ENCODE measurements at places on chromosomes 6 and 20. TPM values are rescaled to one million over a fixed set of nuclear protein-coding genes. Genes with fewer than 3 reads are reported as not detected.

DNA sequence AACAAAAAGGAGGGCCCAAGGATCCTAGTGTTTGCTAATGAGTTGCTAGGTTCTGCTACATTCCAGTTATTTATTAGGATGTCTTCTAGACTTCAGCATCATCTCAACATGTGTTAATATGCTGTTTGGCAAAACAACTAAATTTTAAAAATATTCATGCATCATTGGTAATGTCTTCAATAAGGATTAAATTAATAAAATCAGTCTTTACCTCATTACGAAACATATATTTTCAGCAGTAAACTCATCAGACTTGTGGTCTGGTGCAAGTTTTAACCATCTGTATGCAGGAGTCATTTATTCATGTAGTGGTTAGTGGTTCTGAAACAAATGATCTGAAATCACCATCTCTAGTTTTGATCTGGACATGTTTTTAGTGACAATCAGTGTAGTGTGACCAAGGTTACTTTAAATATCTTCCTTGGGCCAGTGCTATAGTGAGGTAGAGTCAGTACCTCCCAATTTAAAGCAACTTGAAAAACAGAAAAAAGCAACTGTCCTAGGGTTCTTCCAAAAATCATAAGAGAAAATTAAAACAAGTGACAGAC lies 85.0 kb upstream of the KCNK16 start:
- H3K4me1 ChIP-seq = no peaks in the 10 kb centered on the region
- no peaks in the 10 kb centered on the region for H3K36me3 ChIP-seq
- no peaks in the 10 kb centered on the region for H3K27me3 ChIP-seq

- no peak for DNase-seq
- H3K36me3 ChIP-seq = no peaks in the 10 kb centered on the region
- no peaks in the 10 kb centered on the region for H3K4me1 ChIP-seq
- no peak overlapping the region for H3K4me3 ChIP-seq
- H3K27me3 ChIP-seq = no peaks in the 10 kb centered on the region
These were observed 48.5 kb upstream of the HACE1 start for GRCh38 chr6:104908031-104908887.

DNA sequence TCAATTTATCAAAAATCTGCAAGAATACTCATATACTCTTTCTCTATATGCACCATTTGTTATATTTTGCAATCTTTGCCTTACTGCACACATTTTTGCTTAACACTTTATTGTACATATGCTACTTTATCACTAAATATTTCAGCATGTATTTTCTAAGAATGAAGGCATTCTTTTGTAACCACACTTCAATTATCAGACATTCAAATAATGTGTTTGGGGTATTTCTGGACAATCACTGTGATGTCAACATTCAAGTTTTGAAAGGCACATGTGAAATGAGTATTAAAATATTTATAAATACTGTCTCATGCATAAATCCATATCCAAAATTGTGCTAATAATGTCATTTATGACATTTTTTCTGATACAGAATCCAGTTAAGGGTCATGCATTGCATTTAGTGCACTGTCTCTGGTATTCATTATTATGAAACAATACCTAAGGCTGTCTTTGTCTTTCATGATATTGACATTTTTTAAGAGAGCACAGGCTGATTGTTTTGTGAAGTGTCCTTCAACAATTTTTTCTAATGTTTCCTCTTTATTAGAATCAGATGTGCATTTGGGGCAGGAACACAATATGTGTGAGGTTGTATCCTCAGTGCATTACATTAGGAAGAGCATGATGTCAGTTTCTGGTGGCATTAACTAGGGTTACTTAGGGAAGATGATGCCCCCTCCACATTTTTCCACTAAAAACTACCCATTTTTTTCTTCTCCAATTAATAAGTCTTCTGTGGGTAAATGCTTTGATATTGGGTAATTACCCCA lies 105.7 kb downstream of the MTFR2 start:
- no peaks in the 10 kb centered on the region for H3K27me3 ChIP-seq
- no peaks in the 10 kb centered on the region for H3K4me1 ChIP-seq
- H3K36me3 ChIP-seq = no peaks in the 10 kb centered on the region
- no peak for DNase-seq
- H3K4me3 ChIP-seq = no peak overlapping the region
- no peak overlapping the region for H3K27ac ChIP-seq

DNA sequence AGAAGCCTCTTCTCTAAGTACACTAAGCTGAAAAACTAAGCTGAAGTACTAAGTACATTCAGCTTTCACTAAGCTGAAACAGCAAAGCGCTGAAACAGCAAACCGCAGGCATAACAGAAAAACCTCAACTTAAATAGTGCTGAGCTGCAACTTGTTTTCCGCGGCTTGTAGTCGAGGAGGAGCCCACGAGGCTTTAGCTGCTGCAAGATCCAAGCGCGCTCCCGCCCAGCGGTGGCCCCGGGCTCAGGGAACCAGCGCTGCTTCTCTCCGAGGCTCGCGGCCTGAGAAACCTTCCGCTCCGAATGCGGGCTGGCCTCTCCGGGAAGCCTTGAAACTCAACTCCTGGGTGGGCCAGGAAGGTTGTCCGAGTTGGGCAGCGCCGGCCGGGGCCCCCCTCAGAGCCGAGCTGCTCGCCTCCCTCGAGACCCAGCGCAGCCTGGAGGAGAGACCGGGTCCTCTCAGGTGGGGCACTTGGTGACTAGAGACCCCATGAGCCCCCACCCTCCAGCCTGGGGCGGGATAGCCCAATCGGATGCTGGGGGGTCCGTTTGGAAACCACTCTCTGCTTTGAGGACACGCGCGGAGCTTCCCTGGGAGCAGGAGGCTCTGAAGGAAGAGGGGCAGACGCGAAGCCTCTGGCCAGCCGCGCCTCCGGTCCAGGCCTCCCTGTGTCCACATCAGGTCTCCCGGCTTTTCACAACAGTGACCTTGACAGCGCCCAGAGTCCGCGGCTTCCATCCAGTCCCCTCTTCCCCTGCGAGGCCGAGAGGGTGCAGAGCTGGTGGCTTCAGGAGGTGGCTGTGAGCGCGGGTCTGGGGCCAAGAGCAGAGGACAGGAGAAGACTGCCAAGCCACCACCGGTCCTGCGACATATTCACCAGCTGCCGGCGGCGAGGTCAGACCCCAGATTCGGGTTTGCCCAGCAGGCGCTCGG lies 38.1 kb upstream of the HLA-E start:
- H3K36me3 ChIP-seq = no peaks in the 10 kb centered on the region
- no peaks in the 10 kb centered on the region for H3K4me1 ChIP-seq
- peaks cover 22% of the 10 kb centered on the region for H3K27me3 ChIP-seq
- no peak overlapping the region for H3K27ac ChIP-seq

- H3K4me1 ChIP-seq = peaks cover 11% of the 10 kb centered on the region
- DNase-seq = no peak
- H3K36me3 ChIP-seq = no peaks in the 10 kb centered on the region
- peak overlapping the region; percentile 59 for H3K4me3 ChIP-seq
- H3K27ac ChIP-seq = peak overlapping the region; percentile 77
These were observed 53.4 kb downstream of the MRPL14 start for GRCh38 chr6:44073612-44074438.

The HLA-DQA1 gene
- 1.5 TPM for total RNA-seq

DNA sequence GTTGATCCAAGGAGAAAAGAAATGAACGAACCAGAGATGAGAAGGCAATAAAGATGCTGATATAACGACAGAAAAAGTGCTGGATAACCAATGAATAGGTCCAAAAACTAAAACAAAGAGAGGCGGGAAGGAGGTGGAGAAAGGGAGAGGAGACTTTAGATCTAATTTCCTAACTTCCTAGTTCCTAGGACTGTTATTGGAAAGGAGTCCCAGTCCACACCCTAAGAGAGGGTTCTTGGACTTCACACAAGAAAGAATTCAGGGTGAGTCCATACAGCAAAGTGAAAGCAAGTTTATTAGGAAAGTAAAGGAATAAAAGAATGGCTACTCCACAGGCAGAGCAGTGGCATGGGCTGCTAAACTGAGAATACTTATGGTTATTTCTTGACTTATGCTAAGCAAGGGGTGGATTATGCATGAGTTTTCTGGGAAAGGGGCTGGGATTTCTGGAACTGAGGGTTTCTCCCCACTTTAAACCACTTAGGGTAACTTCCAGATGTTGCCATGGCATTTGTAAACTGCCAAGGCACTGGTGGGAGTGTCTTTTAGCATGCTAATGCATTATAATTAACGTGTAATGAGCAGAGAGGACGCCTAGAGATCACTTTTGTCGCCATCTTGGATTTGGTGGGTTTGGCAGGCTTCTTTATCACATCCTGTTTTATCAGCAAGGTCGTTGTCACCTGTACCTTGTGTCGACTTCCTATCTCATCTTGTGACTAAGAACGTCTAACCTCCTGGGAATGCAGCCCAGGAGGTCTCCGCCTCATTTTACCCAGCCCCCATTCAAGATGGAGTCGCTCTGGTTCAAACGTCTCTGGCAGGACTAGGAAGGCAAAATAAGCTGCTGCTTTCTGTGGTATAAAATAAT lies 60.9 kb upstream of the RBM24 start:
- no peak for DNase-seq
- no peaks in the 10 kb centered on the region for H3K27me3 ChIP-seq
- H3K36me3 ChIP-seq = no peaks in the 10 kb centered on the region
- no peak overlapping the region for H3K27ac ChIP-seq
- H3K4me1 ChIP-seq = no peaks in the 10 kb centered on the region

DNA sequence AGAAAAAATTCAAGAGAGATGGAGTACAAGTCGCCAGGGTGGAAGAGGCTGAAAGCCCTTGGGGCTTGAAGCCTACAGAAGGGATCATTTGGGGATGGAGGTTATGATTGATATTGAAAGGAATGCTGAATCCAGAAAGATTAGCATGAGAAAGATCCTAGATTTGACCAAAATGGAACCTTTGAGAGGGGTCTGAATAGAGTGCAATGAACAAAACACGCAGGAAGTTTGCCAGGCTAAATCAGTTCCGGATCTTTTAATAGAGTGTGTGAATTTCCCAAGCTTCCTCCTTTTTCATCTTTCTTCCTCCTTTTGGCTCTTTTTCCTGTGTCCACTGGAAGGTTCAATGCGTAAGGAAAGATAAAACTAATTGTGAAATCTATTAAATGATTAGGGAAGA lies 15.3 kb downstream of the IPCEF1 start:
- no peaks in the 10 kb centered on the region for H3K27me3 ChIP-seq
- no peaks in the 10 kb centered on the region for H3K4me1 ChIP-seq
- H3K4me3 ChIP-seq = no peak overlapping the region
- DNase-seq = no peak
- no peak overlapping the region for H3K27ac ChIP-seq
- no peaks in the 10 kb centered on the region for H3K36me3 ChIP-seq

The NSFL1C gene
- total RNA-seq = 49.9 TPM

DNA sequence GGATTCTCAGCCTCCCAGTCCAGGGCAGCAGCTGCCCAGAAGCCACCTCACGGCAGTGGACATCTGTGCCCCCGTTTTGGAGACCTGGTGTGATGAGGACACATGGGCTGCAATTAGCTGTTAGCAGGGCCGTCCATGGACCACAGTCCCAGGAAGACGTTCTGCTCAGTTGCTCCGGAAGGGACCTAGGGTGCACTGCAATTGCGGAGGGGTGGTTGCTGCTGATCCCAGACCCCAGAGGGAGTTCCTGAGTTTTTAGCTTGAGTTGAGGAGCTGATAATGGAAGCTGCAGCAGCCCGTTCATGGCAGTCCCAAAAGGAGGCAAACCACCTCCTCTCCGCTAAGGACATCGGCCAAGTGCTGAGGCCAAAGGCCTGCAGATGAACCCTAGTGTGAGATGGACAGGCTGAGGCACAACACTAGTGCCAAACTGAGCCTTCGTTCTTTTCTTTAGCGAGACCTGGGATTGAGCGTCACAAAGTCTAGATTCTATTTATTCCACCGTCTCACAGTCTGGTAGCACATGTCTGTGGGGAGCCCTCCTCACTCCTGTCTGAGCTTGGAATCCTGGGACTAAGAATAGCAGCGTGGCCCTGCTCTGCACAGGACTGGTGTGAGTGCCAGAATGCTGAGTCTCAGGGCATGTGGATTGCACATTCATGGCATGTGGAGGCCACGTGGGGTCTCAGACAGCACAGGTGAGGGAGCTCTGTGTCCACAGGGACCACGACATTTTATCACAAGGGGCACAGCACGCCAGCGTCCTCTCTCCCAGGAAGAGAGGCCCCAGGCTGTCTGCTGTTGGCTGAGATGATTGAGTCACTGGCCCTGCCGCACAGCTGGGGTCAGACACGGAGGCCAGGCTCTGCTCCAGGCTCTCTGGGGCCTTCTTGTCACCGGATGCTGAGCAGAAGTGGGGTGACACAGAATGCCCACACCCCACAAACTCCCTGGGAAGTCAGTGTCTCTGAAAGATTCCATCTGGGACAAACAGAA lies 113.4 kb downstream of the PSMB1 start:
- no peaks in the 10 kb centered on the region for H3K27me3 ChIP-seq
- no peak for DNase-seq
- no peak overlapping the region for H3K27ac ChIP-seq
- H3K36me3 ChIP-seq = no peaks in the 10 kb centered on the region

DNA sequence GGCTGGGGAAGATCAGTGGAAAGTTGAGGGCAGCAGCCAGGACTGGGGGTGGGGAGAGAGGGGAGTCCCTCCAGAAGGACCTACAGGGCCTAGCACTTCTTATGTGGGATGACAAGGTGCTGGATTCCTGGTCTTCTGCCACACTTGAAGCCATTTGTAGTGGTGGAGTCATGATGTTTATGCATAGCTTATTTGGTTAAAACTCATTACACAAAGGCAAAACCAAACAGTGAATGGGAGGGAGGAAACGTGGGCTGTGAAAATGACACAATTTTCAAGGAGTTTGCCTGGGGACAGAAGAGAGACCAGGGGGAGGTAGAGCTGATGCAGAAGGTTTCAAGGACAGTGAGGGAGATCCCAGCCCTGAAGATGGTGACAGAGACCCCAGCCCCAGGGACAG lies 50.8 kb downstream of the DACT2 start:
- no peak overlapping the region for H3K27ac ChIP-seq
- H3K4me3 ChIP-seq = no peak overlapping the region
- H3K36me3 ChIP-seq = no peaks in the 10 kb centered on the region

The CCN6 gene
- not detected for total RNA-seq

DNA sequence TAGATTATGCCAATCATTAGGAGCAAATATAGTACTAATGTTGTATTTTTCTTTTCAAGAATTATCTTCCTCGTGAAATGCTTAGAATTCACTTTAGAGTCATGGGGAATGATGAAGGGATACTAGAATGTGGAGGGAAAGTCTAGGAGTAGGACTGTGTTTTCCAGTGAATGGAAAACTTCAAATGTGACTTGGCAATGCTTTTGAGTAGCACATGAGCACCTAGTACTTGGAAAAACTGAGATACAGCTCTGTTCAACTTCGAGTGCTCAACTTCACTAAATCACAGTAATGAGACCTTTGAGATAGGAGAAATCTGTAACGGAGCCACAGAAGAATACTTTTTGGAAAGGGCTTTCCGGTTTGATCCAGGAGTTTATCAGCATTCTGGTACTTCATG lies 272.9 kb downstream of the ZFAND3 start:
- no peaks in the 10 kb centered on the region for H3K36me3 ChIP-seq
- no peak overlapping the region for H3K4me3 ChIP-seq
- no peaks in the 10 kb centered on the region for H3K27me3 ChIP-seq
- DNase-seq = no peak
- H3K4me1 ChIP-seq = no peaks in the 10 kb centered on the region
- H3K27ac ChIP-seq = no peak overlapping the region

The FHL5 gene
- total RNA-seq = 10.7 TPM
